Stimulated activated CD4-positive, alpha-beta T cell treated with anti-CD3 and anti-CD28 coated beads, TNF-alpha, amount 100 ng/mL, for 24 hours (primary cell): ENCODE measurements at places on chromosomes 5 and 9.

DNA sequence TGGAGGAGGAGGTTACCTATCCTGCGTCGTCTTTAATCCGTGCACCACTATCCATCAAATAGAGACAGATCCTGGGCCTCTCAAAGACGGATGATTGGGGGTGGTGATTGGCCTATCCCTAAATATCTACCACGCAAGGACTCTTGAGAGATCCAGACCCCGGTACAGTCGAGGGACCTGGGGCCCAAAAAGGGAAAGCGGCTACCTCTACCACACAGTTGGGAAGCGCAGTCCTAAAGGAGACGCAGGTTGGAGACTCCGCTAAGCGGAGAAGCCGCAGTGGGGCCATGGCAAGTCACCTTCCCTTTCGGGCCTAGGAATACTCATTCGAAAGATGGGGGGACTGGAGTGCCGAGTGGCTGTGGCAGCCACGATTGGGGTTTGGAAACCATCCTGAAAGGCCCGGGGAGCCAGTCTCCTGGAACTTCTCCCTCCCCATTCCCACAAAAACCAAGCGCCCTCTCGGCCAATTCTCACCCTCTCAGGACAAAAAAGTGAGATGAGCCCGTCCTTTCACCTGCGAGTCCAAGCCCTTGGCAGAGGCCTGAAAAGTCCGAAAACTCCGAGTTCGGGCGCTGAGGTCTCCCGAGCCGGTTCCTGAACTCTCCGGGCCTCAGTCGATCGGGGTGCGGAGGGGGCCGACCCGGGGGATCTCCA lies 499 bp upstream of the FOXE1 start:
- DNase-seq, result no peak

DNA sequence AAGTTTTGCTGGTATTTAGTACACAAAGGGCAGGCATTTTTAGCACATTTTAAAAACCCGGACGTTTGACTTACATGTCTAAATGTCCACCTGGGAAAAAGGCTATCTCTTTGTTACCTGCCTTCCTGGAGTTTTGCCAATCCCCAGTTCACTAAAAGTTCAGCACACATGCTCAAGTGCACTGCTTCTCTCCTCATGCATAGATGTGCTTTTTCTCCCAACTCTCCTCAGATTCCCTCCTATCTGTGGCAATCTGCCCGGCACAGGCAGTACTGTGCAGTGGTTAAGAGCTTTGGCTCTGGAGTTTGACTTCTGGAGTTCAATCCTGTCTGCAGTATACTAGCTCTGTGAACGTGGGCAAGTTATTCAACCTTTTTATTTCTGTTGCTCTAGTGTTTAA lies 8.3 kb upstream of the CCNO start:
- no peak for DNase-seq

DNA sequence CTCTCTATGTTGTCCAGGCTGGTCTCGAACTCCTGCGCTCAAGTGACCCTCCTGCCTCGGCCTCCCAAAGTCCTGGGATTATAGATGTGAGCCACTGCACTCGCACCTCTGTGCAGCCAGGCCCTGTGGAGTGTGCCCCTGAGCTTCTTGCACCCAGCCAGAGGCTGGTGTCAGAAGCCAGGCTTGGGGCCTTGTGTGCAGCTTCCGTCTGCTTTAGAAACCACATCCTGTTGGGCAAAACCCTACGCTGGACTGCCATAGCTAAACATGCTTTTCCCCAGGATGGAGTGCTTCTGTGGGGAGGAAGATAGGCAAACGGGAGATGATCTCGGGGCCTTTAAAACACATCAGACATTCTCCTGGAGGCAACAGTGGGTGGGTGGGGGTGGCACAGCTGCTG lies 40.1 kb downstream of the PRRT1B start:
- no peak for DNase-seq

DNA sequence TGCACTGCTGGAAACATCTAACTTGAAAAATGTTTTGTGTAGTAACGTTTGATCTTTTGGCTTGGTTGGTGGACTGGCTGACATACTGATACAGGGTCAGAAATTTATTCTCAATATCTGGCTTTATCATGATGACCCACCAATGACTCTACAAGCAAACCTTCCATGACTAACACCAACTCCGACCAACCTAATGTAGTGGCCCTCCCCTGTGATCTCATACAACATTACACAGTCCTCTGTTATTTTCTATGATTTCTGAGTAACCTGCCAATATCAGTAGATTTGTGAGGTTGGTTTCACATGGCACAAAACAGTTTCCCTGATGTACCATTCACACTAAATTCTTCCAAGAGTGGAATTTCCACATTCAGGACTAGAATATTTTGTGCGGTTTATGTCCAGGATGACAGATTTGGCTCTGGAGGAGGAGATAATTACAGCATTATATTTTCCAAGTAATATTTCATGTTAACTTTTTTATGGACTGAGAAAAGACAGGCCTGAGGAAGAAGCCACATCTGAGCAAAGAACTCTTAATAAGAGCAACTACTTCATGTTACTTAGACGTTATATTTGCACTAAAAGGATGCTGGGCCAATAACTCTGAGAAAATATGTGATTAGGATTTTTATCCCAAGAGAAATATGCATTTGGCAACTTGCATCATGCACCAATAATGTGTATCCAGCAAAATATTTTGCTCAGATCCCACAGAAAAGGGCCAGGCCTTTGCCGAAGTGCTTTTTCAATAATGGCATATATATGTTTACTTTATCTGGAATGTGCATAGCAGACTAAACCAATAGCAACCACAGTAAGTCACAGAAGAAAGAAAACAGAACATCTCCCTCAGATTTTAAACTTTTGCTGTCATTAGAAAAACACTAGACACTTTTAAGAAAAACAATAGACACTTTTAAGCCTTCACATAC lies 273.4 kb downstream of the KCNN2 start:
- no peak for DNase-seq

DNA sequence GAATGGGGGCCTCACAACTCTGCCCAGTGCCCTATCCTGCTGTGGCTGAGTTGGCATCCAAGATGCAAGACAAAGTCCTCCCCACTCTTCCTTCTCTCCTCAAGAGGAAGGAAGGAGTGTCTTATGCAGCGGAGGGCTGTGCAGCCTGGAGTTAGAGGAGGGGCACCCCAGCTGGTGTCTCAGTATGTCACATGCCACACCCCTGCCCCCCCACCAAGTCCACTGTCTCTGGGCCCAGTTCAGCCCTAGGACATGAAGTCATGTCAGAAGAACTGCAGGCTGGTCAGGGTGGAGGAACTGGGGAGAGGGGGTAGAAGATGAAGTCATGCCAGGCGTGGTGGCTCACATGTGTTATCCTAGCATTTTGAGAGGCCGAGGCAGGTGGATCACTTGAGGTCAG lies 28.0 kb upstream of the SLC28A3 start:
- no peak for DNase-seq

DNA sequence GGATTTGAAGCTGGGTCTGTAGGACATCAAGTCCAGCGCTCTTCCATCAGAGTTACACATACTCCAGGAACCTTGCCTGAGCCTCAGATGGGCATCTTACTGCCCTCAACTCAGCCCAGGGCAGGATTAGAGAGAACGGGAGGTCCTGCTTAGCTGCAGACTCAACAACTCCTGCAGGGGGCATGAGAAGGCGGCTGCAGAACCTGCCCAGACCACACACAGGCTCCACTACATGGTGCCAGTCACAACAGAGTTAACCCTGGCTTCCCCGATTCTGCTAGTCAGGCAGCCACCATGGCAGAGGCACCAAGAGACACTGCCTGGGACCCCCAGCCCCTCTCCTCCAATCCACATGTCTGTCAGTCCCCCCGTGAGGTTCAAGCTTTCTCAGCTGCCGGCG lies 23.9 kb upstream of the CPLX2 start:
- no peak for DNase-seq

DNA sequence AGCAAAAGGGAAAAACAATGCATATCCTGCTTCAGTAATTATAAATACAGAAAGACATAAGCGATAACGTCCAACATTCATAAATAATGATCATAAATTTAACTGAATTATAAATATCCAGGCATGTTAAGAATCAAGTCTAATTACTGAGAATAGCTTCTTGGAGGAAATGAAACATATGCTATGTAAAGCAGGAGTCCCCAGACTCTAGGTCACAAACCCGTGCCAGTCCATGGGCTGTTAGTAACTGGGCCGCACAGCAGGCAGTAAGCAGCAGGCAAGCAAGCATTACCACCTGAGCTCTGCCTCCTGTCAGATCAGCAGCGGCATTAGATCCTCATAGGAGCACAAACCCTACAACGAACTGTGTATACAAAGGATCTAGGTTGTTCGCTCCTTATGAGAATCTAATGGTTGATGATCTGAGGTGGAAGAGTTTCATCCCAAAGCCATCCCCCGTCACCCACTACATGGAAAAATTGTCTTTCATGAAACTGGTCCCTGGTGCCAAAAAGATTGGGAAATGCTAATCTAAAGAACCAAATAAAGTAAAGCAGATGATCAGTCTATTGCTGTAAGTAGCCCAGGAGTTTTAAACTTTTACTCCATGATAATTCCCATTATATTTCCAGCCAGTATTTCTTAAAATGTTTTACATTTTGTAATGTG lies 50.4 kb downstream of the CERT1 start:
- DNase-seq, result no peak

DNA sequence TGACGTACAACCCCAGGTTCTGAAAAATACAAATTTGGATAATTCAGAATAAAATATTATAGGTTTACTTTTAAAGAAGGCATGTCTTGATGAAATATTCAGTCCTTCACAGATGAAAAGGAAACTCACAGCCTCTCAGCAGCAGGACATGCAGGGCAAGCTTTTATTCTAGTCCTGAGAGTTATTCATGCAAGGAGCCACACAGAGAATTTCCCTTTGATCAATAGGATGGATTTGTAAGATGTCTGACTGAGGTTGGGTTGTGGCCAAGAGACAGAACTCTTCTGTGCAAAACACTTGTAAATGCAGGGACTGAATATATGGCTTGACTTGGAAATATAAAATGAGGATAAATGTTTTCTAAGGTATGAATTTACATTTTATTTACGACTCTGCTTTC lies 48.8 kb upstream of the TBCA start:
- no peak for DNase-seq

DNA sequence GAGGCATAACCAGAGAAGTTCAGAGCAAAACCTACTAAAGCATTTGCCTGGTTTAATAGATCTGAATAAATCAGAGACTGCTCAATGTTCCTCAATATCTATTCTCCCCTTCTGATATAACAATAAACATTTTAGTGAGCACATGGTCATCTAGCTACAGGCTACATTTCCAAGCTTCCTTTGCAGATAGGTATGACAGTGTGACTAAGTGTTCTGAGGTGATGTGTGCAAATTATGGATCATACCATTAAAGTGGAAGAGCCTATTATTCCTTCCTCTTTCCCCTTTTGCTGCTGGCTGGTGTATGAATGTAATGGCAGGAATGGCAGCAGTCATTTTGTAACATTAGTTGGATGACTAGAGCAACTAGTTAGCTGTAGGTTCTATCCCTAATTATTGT lies 285.8 kb upstream of the RASA1 start:
- no peak for DNase-seq
